ENCODE measurements at places on chromosomes 7 and 10.

GRCh38 chr10:33355274-33355673 is 20.8 kb upstream of the NRP1 start:
- DNase-seq, result peak; percentile 83

DNA sequence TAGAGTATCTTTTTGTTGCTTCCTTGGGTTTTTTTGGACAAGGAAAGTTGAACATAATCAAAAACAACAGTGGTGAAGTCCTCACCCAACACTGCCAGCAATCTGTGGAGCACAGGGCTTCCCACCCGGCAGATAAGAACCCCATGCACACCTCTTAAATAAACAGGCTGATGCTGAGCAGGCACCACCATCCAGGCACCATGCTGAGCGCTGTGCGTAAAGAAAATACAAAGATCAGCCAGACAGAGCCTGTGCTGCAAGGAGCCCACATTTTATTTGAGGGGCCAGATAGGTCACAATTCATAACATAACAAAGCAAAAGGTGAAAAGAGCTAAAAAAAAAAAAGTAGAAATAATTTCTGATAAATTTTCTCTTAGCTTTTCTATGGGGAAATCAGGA is 231.2 kb downstream of the PTPRN2 start:
- DNase-seq, result no peak

DNA sequence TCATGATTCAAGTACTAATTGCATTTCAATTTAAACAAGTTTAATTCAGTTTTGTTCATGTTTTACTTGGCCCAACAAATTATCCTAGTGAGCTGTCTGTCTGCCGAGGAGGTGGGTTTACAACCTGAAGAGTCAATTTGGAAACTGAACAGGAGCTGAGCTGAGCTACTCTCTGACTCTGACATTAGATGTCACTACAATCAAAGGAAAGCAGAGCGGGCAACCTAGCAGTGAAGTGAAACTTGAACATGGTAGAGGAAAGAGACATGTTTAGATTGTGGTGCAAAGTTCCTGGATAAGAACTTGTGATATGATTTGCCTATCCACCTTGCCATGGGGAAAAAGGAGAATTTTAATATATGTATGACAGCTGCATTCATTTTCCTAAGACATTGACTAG is 9.6 kb upstream of the AGR3 start:
- DNase-seq, result peak; percentile 85

- peak; percentile 11 for DNase-seq
Observed at GRCh38 chr10:29048506-29048905, 240.4 kb upstream of the LYZL1 start.

DNA sequence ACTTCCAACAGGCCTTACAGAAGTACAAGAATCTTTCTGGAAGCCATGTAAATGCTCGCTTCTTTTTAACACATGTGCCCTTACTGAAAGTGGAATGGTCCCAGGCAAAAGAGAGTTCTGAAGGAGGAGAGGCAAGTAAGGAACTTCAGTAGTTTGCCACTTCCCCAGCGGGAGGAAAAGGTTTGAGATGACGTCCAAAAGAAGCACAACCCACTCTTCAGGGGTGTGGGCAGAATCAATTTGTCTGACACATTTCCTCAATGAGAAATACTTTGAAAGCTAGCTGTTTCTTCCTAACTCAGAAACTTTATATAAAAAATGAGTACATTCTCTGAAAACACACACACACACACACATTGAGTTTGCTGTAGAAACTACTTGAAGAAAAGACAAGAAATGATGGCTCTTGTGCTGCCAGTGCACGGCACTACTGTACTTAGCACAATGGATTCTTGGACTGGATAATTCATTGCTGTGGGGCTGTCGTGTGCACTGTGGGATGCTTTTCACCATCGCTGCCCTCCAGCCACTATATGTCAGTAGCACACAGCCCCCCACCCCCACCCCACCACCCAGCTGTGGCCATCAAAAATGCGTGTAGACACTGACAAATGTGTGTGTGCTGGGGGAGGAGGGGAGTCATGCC is 183.0 kb downstream of the SRPK2 start:
- no peak for DNase-seq

- DNase-seq, result peak; percentile 44
Observed at GRCh38 chr10:6108631-6109443, 20.0 kb downstream of the RBM17 start.

- peak; percentile 61 for DNase-seq
Observed at GRCh38 chr10:21675157-21675796, 141.2 kb downstream of the MLLT10 start.

DNA sequence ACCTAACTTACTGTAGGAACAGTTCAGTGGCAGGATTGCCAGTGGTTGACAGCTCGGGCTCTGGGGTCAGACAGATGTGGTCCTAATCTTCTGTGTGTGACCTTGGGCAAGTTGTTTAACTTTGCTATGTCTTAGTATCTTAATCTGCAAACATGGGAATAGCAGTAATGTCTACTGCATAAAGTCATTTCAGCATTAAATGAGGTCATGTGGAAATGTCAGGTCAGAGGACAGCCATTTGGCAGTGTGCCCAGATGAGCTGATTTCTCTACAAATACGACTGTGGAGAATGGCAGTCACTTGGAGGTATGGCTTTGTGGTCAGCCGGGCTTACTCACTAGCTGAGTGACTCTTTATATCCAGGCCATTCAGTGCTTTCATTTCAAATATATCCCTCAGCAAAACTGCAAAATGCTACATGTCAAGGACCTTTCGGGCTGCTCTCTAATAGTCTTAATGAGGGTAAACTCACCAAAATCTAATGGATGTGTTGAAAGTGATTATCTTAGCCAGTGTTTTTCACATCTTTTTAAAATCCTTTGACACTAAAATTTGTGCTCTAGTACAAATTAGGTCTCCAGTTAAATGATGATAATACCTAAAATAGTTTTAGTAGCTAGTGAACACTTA is 171.4 kb downstream of the ST7 start:
- peak; percentile 96 for DNase-seq

- peak; percentile 100 for DNase-seq
Observed at GRCh38 chr10:69061305-69062161, 26.4 kb upstream of the SRGN start.

DNA sequence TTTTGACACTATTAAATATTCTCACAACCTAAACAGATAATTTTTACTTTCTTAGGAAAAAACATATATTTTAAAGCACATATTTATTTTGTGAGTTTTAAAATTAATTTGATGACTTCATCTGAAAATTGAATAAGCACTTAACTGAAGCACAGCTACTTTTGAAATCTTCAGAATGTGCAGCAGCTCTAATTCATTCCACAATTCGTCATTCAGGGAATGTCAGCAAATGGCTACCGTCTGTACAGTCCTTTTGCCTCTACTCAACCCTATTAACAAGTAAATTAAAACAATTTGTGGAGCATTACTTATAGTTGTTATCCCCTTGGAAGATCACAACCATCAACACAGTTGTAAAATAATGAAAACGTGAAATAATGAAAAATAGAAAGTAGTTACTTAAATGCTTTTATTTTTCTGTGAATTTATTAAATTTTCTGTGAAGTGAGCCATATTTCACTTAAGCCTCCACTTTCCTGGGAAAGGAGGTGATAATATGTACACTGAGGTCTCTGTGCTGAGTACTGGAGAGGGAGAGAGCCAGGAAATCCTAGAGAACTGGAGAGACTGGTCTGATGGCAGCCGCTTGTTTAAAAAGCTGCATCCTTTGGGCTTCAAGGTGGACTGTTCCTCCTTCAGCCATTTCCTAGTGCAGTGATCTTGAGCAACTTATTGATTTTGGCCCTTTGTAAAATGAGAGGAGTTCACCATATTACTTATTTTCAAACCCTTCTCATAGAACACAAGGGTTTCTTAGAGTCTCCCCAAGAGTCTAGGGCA is 70.6 kb downstream of the REEP3 start:
- DNase-seq, result peak; percentile 26

DNA sequence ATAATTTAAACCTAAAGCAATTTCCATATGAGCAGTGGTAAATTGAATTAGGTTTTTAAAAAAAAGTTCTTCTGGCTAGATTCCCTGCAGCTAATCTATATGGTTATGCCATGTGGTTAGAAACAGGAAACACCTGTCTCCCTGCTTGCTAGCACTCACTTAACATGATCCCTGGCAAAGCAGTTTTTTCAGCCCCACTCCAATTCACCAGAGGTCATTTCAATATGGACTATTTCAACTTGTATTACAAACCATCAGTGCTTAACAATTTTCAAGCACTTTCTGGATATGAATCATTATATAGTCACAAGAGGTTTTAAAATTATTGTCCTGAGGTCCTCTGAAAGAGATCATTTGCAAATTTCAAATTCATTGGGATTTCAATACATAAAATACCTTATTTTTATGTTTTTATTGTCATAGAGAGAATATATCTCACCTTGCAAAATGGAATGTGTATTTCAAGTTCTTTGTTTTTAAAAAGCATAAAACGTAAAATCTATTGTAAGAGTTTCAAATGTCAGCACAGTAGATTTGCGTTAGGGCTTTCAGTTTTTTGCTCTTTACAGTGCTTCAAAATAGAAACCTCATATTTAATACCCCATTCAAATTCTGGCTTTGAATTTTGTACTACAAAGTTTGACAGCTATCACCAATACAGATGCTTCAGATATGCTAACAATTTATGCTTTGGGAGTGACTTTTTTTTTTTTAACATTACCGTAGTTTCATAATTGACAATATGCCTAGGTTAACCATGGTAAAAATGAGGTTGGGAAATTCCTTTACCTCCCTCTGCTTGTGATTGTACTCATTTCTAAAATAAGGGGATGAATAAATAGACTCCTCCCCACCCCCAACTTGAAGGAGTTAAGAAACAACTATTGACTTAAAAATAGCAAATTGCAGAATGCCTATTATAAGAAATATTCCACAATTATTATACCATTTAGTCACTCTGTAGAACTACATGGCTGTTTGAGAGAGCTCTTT is 117.5 kb upstream of the HGF start:
- DNase-seq, result no peak

DNA sequence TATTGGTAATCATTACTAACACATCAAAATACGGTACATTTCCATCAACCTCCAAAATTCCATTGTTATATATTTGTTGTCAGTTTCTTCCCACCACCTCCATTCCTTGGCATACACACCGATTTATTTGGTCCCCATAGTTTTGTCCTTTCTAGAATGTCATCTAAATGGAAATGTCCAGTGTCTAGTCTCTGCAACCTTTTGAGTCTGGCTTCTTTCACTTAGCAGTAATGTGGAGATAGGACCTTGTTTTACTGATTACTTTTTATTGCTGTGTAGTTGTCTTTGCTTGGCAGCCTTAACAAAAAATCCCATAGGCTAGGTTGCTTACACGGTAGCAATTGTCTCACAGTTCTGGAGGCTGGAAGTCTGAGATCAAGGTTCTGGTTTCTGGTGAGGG is 22.5 kb downstream of the TRRAP start:
- no peak for DNase-seq

DNA sequence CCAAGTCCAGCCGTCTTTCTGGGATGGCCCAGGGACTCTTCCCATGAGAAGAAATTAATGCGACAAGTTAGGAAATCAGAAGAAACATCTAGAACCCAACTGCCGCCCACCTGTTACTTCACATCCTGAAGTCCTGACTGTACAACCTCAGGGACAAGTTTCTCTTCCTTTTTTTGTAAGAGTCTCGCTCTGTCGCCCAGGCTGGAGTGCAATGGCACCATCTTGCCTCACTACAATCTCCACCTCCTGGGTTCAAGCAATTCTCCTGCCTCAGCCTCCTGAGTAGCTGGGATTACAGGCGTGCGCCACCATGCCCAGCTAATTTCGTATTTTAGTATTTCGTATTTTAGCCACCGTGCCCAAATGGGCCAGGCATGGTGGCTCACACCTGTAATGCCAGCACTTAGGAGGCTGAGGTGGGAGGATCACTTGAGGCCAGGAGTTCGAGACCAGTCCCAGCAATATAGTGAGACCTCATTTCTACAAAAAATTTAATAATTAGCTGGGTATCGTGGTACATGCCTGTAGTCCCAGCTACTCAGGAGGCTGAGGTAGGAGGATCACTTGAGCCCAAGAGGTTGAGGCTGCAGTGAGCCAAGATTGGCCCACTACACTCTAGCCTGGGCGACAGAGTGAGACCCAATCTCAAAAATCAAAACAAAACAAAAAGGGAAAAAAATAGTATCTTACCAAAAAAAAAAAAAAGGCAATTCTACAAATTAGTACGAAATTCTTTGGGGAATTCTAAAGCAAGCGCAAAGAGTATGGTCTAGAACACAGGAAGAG is 20.8 kb downstream of the LAT2 start:
- no peak for DNase-seq

- peak; percentile 62 for DNase-seq
Observed at GRCh38 chr7:107622429-107622828, 38.2 kb upstream of the SLC26A4 start.

GRCh38 chr7:138935465-138936011 is 45.7 kb downstream of the KIAA1549 start:
- DNase-seq, result peak; percentile 92

DNA sequence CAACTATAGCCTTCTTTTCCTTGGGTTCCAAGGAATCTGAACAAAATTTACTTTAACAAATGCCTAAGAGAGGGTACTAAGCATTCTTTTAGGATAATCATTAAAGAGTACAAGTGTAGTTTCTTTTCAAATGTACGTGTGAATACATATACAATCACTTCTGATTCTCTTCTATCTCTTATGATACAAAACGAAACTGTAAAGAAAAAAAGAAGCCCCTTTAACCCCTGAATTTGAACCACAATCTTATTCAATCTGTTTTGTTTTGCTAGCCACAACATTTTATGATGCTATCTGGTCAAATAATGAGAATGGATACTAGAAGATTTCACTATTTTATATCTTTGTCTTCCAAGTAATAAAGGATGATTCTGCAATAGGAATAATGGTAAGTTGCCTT is 48.7 kb downstream of the SIRT1 start:
- DNase-seq, result no peak

DNA sequence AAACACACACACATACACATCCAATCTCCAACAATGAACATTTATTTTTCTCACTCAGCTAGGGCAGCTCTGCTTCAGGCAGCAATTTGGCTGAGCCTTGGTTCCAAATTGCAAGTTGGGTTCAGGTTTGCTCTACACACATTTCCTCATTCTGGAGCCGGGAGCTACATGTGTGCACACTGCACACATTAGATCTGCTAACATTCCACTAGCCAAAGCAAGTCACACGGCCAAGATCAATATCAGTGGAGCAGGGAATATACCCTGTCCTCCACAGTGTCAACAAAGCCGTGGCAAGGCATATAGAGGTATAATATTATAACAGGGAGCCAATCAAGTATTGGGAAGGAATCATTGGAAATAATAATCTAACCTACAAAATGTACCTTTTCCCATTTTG is 57.5 kb upstream of the PPP1R3C start:
- DNase-seq, result no peak

- no peak for DNase-seq
Observed at GRCh38 chr7:78260826-78261225, 462.3 kb downstream of the PHTF2 start.

- DNase-seq, result peak; percentile 77
Observed at GRCh38 chr10:92328993-92329392, 38.0 kb downstream of the MARCHF5 start.

DNA sequence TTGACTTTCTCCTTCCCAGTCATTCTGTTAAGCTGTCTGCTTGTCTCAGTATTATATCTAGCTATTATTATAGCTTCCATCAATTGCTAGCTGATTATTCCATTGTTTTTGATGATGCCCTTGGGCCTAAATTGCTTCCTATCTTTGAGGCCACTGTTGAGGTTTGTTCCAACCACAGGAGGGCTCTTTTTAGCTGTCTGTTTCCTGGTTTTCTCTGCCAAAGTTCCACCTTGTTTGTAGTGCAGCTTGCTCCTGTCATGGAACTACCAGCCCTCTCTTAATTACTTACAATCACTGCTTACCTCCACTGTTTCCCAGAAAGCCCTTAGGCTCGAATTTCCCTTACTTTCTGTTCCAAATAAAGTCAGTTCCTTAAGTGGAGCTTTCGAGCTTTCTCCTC is 118.7 kb upstream of the SEC61G start:
- peak; percentile 54 for DNase-seq
